Cardiac muscle cell (in vitro differentiated cells and primary cell): ENCODE measurements at places on chromosomes 13 and 19. TPM values are rescaled to one million over a fixed set of nuclear protein-coding genes. Genes with fewer than 3 reads are reported as not detected.
A peak's percentile ranks its signal among the peaks of the same experiment; 100 is the strongest.

DNA sequence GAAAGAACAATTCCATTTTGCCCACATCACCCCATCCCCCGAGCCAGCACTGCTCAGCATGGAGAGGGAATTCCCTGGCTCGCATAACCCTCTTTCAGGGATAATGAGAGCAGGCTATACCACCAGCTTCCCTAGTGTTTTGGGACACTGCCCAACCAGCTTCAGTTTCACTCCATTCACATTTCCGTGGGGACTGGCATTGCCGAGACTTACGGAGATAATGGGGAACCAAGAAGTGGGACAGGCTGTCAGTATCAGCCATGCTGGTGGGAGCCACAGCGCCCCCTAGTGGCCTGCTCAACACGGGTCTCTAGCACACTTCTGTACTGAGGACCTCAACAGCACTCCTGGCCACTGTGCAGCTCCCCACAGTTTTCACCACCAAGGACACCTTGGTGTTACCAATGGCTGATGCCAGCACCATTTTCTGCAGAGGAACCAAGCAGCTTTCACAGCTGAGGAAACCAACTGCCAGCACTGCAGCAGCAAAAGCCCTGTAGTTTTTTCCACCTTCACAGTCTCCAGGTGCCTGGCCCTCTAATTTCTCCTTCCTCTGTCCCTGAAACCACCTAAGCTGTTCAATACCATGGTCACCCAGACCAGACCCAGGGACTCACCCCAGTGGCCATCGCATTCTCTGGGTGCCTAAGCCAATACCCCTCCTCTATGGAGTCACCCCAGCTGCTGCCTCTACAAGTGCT lies 23.7 kb downstream of the SLC6A16 start:
- DNase-seq: peak; percentile 80
- H3K4me1 ChIP-seq: no peaks in the 10 kb centered on the region
- no peaks in the 10 kb centered on the region for H3K27me3 ChIP-seq
- no peak overlapping the region for H3K4me3 ChIP-seq

Gene CALR3
- not detected in 2 replicates for polyA plus RNA-seq

DNA sequence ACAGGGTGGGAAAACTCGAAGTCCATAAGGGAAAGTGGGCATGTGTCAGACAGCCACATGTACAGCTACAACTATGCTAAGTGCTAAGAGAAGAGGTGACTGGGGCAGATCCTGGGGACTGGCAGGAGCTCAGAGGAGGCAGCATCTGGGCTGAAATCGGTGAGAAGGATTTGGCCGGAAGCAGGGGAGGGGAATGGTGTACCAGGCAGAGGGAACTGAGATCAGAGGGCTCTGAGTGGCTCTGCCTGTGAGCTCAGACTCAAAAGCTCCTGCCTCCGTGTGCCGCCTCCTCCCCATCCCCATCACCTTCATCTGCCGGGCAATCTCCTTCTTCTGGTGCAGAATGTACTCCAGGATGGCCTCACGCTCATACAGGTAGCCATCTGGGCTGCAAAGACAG lies 21.8 kb downstream of the NOSIP start:
- H3K4me1 ChIP-seq: peaks cover 9% of the 10 kb centered on the region
- no peaks in the 10 kb centered on the region for H3K27me3 ChIP-seq
- H3K4me3 ChIP-seq: no peak overlapping the region
- H3K27ac ChIP-seq: no peak overlapping the region
- no peak for DNase-seq
- H3K36me3 ChIP-seq: peaks cover 17% of the 10 kb centered on the region

DNA sequence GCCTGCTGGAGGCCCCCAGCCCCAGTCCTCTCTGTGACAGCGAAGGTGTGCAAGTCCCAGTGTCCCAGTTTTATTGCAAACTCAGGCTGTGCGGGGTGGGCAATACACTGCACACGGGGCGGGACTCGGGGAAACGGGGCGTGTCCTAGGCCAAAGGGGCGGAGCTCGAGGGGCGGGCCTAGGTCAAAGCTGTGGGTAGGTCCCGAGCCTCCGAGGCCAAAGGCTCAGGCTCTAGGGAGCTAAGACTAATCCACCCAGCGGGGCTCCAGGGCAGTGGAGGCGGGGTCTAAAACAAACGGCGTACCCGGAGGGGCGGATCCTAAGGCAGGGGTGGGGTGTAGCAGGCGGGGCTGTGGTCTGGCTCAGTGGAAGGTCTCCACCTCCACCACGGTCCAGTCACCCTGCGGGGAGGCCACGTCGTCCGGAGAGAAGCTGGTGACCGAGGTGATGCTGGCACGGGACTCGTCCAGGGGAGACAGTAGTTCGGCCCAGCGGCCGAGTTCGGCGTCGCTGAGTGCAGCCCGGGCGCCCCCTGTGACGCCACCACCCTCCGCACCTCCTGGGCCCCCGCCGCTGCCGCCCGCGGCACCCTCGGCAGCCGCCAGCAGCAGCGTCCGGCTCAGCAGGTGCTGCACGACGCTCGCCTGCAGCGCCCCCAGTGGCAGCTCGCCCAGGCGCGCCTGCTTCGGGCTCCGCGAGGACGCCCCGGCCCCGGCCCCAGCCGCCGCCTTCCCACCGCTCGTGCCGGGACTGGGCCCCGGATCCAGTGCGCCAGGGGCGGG lies 5.3 kb downstream of the PRR36 start:
- H3K36me3 ChIP-seq: no peaks in the 10 kb centered on the region
- H3K4me1 ChIP-seq: peaks cover 6% of the 10 kb centered on the region
- DNase-seq: peak; percentile 92
- H3K27me3 ChIP-seq: peaks cover 40% of the 10 kb centered on the region
- H3K27ac ChIP-seq: peak overlapping the region; percentile 78
- H3K4me3 ChIP-seq: peak overlapping the region; percentile 40
